Stimulated activated naive CD8-positive, alpha-beta T cell treated with anti-CD3 and anti-CD28 coated beads, Interleukin-15, amount 100 ng/mL, for 72 hours (primary cell): ENCODE measurements at places on chromosomes 16 and 17.
A peak's percentile ranks its signal among the peaks of the same experiment; 100 is the strongest.

GRCh38 chr17:19273731-19274130, 36.6 kb downstream of the EPN2 start:
- DNase-seq = no peak

- no peak for DNase-seq
These were observed 14.2 kb downstream of the C16orf90 start for GRCh38 chr16:3480901-3481695.

DNA sequence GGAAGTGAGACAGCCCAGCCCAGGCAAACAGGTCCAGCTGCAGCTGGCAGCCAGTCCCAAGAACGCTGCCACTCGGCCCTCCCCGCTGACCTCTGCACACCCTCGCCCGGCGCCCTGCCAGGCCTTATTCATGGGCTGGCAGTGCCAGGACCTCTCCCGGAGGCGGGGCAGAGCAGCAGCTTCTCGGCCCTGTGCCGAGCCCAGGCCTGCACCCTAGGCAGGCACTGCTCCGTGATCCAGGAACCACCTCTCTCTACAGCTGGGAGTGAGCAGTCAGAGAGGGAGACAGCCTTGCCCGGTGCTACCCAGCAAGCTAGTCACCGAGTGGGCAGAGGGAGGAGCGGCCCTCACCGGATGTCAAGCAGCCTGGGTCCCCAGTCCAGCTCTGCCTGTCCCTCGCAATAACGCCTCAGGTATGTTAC, 79.9 kb upstream of the CBX4 start:
- no peak for DNase-seq

DNA sequence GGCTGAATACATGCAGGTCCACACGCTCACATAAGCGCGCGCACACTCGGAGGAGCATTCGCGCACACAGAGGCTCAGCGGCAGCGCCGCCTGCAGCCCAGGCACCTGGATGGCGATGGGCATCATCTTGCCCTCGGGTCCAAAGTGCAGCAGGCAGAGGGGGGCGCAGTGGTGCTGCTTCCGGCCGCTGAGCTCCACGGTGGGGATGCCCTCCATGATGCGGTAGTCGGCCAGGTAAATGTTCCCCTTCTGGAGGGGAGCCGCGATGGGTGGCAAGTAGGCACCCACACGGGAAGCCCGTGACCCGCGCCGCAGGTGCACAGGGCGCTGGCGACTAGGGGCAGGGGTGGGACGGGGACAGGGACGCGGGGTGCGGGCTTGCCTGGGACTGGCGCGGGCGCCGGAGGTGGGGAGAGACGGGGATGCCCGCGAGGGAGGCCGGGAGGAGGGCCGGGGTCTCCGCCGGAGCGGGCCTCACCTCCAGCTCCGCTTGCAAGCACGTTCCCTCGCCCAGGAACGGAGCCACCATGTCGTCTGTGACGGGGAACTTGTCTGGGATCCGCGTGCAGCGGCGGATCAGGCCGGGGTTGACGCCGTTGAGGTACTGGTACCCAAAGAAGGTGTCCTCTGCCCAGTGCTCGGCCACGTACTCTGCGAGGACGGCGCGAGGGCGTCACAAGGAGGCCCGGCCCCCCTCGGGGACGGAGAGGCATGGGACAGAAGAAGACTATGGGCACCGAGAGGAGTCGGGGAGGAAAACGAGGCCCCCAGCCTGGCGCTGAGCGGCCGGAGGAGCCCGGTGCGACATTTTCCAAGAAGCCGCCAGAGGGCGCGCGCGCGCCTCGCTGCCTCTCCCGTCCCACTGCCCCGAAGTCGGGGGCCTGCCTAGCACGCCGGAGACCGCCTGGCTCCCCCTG, 8.0 kb downstream of the ALOX12B start:
- peak; percentile 88 for DNase-seq

DNA sequence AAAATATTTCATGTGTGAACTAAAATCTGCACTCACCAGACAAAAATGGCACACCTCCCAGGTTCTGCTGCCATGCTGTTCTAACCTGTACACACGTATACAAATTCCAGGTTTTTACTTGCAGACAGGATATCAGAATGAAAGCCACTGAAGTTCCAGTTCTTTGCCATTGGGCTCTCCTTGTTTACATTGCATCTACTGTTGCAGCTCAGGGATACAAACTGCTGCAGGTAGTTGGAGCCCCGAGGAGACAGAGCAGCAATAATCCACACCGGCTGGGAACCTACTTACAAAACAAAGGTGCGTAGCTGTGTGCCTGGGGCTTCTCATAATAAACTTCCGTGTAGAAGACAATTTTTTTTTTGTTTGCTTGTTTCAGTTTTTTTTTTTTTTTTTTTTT, 59.6 kb downstream of the HAPSTR1 start:
- DNase-seq = no peak
